ENCODE measurements at places on chromosomes 5 and 9. TPM values are rescaled to one million over a fixed set of nuclear protein-coding genes. Genes with fewer than 3 reads are reported as not detected.

- peak; percentile 18 for DNase-seq
These were observed 7.3 kb downstream of the C1QTNF3 start for GRCh38 chr5:34035756-34036155.

DNA sequence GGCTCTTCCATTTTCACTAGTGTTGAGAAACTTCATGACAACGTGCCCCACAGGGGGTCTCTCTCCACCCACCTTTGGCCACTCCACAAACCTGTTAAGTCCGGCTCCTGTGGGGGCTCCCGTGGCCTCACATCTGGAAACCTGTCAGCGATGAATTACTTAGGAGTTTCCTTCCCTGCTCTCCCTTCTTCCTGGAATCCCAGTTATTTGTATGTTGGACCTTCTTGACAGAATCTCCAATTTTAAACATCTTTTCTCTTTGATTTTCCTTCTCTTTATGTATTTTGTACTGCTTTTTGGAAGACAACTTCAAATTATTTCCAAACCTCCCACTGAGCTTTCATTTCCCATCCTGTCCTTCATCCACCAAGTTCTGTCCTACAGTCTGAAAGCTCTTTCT lies 55.1 kb upstream of the NRARP start:
- DNase-seq = no peak

MEIKIN gene
- polyA plus RNA-seq = not detected

DNA sequence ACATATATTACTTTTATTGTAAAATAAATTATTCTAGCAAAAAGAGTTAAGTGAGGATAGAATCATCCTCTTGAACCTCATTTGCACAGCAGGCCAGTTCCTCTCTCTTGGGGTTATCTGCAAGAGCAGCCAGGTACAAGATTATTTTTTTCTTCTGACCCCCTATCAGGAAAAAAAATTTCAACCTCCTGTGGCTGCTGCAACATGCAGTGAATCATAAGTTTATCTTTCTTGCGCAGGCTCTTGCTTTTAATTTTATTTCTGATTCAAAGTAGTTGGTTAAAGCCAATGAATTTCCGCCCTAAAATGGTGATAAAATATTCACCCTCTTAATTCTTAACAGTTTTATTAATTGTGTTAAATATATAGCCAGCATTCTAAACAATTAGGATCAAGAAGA lies 69.7 kb upstream of the PPP3R2 start:
- no peak for DNase-seq

- DNase-seq = no peak
These were observed 1.4 kb downstream of the GALNT12 start for GRCh38 chr9:98808875-98809274.

DBH gene
- polyA plus RNA-seq = 0.87 TPM

DNA sequence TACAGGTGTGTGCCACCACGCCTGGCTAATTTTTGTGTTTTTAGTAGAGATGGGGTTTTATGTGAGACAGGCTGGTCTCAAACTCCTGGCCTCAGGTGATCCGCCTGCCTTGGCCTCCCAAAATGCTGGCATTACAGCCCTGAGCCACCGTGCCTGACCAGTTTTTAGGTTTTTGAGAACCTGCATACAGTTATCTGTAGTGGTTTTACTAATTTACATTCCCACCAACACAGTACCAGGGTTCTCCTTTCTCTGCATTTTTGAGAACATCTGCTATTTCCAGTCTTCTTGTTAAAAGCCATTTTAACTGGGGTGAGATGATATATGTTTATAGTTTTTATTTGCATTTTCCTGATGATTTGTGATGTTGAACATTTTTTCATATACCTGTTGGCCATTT lies 12.8 kb downstream of the DMXL1 start:
- no peak for DNase-seq

DNA sequence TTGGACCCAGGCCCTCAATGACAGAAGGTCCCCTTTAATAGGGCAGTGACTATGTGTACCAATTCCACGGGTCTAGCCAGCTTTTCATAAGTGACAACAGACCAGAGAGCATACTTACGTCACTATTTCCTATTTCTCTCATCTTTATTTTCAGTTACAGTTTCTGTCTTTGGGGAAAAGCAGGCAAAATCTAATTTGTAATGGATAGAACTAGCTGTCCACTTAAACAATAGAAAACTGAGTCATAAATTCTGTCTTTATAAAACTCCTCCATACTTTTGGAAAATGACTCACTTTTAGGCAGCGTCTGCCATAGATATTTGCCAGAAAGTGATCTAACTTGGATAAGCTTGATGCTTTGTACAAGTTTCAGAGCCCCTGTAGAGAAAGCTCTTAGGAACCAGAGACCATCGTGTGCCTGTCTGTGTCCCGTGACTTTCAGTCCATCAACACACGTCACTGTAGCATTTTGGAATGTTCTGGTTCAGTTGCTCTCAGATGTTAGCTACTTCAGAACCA lies 101.9 kb downstream of the F2RL2 start:
- peak; percentile 95 for DNase-seq

LCN15 gene
- 0.33 TPM for polyA plus RNA-seq

- no peak for DNase-seq
These were observed 9.8 kb downstream of the CEL start for GRCh38 chr9:133071484-133072150.

TNC gene
- 115 TPM for polyA plus RNA-seq

CDH10 gene
- polyA plus RNA-seq = 0.22 TPM

DNA sequence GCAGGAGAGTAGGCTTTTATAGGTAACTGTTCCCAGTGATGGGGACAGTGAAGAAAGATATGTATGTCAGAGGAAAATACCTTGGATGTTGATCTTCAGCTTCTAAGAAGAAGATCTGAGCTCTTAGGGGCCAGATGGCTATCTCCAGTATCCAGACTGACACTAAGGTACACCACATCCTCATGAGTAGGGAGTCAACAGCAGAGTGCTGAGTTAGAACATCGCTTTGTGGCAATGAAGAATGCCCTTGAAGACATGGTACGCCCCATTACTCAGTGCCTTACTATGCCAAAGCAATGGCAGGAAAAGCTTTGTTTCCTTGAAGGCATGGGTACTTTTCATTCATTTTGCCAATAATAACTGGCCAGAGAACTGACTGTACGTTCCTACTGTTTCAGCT lies 263.7 kb downstream of the CEMIP2 start:
- DNase-seq = no peak

- DNase-seq = no peak
These were observed 1.6 kb downstream of the ANKS6 start for GRCh38 chr9:98794802-98795201.

ALDH1A1 gene
- polyA plus RNA-seq = 28.1 TPM

PCDHA1 gene
- not detected for polyA plus RNA-seq

DNA sequence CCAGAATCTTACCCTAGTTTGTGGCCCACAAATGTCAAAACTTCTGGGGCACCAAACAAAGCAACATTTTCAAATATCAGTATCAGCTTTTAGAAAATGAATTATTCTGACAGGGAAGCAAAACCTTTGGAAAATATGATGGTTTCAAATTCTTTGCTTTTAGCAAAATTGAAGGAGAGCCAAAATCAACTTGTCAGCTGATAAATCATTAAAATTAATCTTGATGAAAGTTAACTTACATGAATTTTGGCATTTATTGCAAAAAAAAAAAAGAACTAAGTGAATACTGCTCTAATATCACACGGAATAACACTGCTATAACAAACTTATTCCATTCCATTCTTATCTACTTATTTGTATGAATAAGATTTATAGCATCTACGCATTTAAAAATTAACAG lies 158.1 kb upstream of the TARS1 start:
- no peak for DNase-seq

- no peak for DNase-seq
These were observed 88.7 kb downstream of the PRKACG start for GRCh38 chr9:68925175-68925574.

GIN1 gene
- 9.1 TPM for polyA plus RNA-seq

GRCh38 chr5:75018805-75019587 lies 33.4 kb downstream of the GCNT4 start:
- DNase-seq = no peak

DNA sequence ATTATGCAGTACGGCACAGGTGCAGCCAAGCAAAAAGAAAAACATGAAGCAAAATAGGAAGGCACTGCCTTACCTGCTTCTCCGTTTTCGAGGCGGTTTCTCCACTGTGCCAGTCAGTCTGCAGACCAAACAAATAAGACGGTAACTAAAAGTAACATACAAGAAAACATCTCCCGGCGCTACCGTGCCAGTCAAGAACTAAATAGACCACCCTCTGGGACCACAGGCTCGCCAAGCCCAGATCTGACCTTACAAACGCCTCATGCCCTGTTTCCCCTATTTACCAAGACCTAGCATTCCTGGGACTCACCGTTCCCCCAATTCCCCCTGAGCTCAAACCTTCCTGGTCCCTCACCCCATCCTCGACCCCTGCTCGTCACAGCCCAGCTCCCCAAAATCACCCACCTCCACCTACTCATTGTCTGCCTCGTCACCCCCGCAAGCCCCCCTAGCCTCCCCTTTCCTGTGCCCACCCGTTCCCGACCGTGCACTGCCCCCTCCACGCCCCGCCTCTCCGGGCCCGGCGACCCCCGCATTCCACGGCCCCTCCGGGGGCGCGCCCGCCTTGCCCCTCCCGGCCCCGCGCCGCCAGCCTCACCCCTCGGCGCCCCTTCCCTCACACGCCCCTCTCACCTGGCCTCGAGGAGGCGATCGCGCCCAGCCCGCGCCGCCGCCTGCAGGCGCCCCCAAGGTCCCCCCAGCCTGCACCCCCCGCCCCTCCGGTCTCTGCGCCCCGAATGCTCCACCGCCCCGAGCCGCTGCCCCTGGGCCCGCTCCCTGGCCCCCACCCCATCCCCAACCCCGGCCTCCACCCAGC lies 560 bp downstream of the SCAI start:
- DNase-seq = peak; percentile 20

- DNase-seq = no peak
These were observed 114.5 kb downstream of the FGF1 start for GRCh38 chr5:142571371-142571770.

DNA sequence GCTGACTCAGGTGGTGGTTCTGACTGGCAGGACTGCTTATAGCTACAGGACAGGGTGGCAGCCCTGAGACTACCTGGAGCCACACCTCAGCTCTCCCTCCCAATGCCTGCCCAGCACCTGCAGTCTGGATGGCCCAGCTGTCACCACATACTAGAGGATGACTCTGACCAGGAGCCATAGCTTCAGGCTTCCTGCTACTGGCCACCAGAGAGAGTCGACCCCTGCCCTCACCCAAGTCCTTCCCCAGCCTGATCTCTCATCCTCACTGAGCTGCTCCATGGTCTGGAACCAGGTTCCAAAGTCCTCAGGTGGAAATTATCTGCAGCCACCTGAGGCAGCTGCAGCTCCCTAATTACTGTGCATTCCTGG lies 25.6 kb upstream of the TDRD7 start:
- DNase-seq = no peak

VAV2 gene
- 16.7 TPM for polyA plus RNA-seq

SWI5 gene
- polyA plus RNA-seq = 25.6 TPM

- peak; percentile 91 for DNase-seq
These were observed 37.6 kb upstream of the ORM1 start for GRCh38 chr9:114285166-114285867.
